ENCODE measurements at places on chromosomes 12 and 14.
A peak's percentile ranks its signal among the peaks of the same experiment; 100 is the strongest.

DNA sequence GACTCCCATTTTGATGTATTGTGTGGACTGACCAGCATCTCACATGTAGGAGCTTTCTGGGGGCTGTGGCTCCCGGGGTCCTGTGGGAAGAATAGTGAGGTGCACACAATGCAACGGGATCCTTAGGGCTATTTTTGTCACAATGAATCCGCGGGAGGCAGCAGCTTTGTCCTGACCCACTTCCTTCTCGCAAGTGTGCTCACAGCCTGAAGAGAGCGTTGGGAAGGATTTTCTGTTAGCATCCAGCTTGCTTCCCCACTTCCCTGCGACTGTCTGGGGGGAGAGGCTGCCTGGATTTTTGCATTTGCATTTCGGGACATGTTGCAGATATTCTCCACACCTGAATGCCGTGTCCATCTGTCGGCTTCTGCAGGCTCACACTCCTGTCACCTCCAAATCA is 31.9 kb downstream of the FZD10 start:
- no peak for DNase-seq

GRCh38 chr12:65603438-65604351 is 220.6 kb upstream of the HMGA2 start:
- DNase-seq, result peak; percentile 94

DNA sequence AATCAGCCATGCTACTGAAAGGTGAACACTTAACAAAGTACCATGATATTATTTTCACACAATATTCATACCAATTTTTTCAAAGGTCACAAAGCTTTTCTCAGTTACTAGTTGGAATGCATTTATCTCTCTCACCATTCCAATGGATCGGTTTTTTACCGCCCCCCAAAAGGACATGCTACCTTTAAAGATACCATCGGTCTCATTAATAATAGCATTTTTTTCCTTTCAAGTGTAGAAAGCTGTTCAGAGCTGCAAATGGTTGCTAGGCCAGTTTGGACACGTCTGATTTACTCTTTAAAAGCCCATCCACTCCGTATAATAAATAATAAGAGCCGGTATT is 34.9 kb upstream of the STON2 start:
- no peak for DNase-seq

- no peak for DNase-seq
Observed at GRCh38 chr12:118330421-118331018, 42.2 kb downstream of the TAOK3 start.

- peak; percentile 3 for DNase-seq
Observed at GRCh38 chr14:49464885-49465284, 121.3 kb downstream of the RPS29 start.

- no peak for DNase-seq
Observed at GRCh38 chr12:52522346-52523011, 2.3 kb upstream of the KRT5 start.

DNA sequence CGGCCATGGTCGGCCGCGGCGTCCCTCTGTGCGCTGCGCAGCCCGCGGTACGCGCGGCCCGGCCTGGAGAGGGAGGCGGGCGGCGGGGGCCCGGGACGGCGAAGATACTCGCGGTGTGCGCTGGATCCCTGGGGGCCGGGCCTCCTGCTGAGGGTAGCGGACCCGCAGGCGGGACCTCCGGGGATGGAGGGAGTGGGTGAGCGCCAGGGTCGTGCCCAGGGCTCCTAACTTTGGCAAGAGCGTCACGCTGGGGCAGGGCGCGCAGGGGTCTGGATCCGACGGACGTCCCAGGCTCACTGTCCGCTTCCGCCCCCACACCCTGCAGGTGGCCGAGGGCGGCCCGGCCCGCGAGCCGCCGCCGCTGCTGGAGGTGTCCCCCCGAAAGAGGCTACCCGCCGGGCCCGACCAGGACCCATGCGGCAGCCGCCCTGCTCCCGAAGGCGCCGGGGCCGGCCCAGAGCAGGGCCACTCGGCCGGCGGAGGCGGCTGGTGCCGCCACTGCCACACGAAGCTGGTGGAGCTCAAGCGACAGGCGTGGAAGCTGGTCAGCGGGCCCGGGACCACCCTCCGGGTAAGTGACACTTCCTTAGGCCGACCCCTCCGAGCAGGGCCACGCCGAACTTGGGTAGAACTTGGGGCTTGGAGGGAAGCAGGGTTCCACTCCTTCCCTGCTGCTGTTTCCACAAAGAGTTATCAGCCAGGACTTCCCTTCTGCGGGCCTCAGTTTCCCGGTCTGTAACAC is 502 bp downstream of the KIF26A start:
- no peak for DNase-seq

DNA sequence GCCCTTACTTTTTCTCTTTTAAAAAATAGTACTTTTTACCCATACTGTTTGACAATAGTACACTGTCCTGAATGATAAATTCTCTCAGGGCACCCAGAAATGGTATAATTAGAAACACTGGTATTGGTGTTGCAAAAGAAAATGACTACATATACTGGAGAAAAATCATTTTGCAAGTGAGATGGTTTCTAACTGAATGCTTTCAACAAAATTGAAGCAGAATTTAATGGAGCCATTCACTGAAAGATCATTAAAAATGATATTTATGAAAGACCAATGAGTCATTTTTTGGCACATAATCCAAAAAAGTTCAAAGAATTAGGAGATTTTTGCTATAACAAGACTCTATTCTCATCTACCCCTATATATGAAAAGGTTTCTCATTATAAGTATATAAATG is 68.8 kb downstream of the TMTC1 start:
- peak; percentile 30 for DNase-seq

DNA sequence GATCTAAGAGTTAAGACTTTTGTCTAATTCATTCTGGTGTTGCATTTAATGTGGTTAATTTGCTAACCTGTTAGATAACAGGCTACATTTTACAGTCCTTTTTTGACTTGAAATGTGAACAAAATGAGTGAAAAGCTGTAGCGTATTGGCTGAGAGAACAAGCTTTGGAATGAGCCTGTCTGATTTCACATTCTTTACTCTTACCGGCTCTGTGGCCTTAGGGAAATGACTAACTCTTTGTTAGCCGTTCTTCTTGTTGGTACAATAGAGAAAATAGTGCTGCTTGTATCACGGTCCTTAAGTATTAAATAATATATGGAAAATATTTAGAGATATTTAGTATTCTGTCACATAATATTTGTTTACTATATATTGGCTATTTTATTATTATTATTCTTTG is 1.9 kb downstream of the MNAT1 start:
- peak; percentile 78 for DNase-seq

DNA sequence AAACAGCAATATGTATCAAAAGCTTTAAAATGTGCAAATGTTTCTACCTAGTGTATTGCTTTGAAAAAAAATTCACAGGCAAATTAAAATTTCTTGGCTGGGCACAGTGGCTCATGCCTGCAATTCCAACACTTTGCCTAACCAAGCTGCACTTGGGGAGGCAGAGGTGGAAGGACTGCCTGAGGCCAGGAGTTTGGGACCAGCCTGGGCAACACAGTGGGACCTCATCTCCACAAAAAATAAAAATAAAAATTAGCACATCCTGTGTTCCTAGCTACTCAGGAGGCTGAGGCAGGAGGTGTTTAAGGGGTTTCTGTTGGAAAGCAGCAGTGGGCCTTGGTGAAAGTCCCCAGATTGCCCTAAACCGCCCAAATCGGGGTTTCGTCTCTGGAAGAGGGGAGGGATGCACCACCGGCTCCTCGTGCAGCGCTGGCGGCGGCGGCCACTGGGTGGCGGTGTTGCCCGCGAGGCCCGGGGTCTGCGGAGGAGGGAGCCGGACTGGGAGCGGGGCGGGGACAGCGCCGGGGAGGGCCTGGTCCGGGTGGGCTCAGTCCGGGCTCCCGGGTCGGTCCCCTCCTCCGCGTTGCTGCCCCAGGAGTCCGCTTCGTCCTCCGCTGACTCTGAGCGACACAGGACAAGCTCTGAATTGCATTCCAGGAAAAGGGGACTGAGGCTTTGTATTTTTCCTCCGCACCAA is 265.6 kb downstream of the AACS start:
- peak; percentile 6 for DNase-seq

GRCh38 chr14:54737132-54737711 is 165.4 kb downstream of the GCH1 start:
- DNase-seq, result peak; percentile 77

GRCh38 chr12:59934486-59934885 is 338.7 kb downstream of the SLC16A7 start:
- no peak for DNase-seq

- DNase-seq, result no peak
Observed at GRCh38 chr14:61174441-61174891, 106.7 kb downstream of the TMEM30B start.
